ENCODE measurements at places on chromosomes 4 and X.

- DNase-seq = peak; percentile 0
Observed at GRCh38 chr4:7183780-7184460, 8.4 kb upstream of the SORCS2 start.

- no peak for DNase-seq
Observed at GRCh38 chr4:188811121-188811520, 671.9 kb downstream of the TRIML1 start.

DNA sequence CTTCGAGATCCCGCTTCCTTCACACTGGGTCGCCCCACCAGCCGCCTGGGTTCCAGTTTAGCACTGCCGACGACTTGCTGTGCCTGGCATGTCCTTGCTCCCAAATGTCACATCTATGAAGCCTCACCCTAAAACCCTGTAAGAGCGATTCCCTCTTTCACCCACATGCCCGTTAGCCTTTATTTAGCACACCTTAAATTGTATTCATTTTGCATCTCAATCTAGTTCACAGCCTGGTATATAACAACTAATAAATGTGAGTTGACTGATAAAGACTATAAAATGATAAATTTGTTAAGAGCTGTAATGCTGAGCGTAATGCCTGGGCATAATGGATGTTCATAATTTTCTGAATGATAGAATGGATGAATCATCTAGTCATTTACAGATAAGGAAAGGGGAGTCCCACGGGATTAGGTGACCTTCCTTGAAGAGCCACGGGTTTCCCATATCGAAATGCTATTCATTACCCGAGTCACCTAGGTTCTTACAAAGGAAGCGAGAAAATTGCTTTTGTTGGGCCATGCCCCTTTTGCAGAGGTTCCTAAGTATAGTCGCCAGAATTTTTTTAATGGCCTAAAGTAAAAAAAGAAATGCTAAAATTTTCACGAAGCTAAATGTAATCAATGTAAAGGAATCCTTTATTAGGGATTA, 1.1 kb upstream of the AP1S2 start:
- DNase-seq = peak; percentile 12

- DNase-seq = no peak
Observed at GRCh38 chr4:155805016-155805415, 46.2 kb downstream of the GUCY1B1 start.

DNA sequence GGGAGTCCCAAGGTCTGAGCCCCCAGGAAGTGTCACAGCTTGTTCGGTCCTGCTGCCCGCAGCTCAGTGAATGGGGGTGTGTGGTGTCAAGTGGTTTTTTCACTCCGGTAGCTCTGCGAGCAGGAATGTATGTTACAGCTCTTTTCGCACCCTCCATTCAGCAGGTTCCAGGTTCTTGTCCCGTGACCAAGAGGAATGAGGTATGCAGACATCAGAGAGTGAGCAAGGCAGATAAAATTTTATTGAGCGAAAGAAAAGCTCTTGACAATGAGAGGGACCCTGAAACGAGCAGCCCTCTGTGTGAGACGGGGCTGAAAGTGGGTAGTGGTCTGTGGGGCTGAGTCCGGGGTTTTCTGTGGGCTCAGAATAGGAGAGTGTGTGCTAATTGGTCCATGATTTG, 31.5 kb downstream of the UCHL1 start:
- no peak for DNase-seq

DNA sequence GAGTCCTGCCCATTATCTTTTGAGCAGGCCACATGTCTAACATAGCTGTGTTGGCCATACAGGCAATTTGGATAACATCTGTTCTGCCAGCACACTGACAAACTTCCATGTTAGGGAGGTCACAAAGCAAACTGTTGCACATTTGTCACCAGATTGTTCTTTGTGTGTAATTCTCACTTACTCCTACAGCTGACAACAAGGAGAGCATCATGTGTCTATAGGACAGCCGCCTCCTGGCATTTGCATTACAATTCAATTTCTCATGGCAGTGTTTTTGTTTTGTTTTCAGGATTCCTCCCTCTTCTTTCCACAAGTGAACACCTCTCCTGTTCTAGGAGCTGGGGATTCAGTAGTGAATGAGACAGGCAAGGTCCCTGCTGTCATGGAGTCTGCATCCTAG, 94.3 kb upstream of the LEF1 start:
- DNase-seq = no peak

DNA sequence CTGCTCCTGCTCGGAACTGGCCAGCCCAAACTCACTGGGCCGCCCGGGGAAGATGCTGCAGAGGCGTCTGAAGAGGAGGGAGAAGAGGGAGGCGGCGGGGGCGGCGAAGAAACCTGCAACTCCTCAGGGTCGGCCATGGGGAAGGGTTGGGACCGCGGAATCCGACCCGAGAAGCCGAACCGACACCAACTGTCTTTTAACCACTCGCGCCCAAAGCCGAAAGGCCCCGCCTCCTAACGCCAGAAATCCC, at the start of gene C4orf46:
C4orf46 (minus strand) TSS at position 223 of the 250 bp plus-strand sequence; CDS start at position 137, 86 bp downstream.
- no peak for DNase-seq

Measured in Daoy (cell line).